ENCODE measurements at places on chromosomes 3 and 15.

GRCh38 chr15:88911766-88912118 lies 1.4 kb downstream of the MFGE8 start:
- no peak for DNase-seq

- DNase-seq, result no peak
Observed at GRCh38 chr3:128576290-128576689, 74.3 kb downstream of the RPN1 start.

GRCh38 chr15:91975241-91975978 lies 121.9 kb downstream of the SLCO3A1 start:
- DNase-seq, result no peak

DNA sequence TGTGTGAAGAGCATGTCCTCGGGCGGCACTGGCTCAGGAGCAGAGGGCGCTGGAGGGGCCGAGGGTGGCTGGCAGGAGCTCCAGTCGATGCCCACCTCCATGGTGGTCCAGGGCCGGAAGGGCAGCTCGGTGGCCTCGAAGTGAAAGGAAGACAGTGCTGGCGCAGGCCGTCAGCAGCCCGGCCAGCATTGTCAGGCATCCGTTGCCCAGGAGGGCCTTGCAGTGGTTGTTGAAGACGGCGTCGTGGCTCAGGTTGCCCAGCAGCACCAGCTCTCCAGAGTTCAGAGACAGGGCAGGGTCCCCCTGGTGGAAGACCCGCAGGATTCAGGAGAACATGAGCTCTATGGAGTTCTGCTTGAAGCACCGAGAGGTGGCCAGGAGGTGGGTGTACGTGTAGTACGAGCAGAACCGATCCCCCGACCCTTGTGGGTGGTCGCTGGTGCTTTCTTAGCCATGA lies 16.5 kb upstream of the SIAH2 start:
- DNase-seq, result no peak

DNA sequence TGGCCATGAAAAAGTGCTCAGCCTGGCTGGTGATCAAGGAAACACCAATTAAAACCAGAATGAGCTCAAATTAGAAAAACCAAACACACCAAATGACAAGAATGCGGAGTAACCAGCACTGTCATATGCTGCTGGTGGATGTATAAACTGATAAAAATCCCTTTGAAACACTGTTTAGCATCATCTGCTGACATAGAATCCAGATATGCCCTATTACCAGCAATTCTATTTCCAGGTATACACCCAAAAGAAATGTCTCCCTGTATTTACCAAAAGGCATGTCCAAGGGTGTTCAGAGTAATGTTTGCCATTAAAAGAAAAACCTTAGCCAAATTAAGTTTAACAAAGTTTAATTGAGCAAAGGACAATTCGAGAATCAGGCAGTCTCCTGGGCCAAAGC lies 138.6 kb downstream of the FMN1 start:
- DNase-seq, result no peak

- no peak for DNase-seq
Observed at GRCh38 chr3:72213296-72214065, 428.5 kb upstream of the PROK2 start.

DNA sequence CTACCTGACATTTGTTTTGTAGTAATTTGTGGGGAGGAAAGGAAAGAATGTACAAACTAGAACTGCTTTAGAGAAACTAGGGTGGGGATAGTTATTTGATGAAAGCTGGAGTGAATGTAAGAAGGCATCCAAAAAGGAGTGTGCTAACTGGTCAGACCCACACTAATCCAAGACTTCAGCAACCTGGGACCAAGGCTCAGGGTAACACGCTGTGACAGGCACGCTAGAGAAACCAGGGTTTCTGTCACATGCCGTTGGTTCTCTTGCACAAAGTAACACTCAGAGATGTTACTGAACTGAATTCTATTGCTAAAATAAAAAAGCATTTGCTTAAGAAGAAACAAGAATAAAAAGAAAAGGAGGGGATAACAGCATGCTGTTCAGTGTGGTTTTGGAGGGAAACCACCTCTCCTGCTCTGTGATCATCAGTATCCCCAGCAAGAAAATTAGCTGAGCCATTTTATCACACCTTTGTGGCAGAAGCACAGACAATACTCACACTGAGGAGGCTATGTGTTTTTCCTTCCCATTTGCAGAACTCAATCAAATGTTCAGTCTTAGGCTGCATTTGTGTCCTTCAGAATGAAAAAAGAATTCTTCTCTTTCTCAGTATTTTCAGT lies 2.8 kb upstream of the CCDC80 start:
- DNase-seq, result no peak

DNA sequence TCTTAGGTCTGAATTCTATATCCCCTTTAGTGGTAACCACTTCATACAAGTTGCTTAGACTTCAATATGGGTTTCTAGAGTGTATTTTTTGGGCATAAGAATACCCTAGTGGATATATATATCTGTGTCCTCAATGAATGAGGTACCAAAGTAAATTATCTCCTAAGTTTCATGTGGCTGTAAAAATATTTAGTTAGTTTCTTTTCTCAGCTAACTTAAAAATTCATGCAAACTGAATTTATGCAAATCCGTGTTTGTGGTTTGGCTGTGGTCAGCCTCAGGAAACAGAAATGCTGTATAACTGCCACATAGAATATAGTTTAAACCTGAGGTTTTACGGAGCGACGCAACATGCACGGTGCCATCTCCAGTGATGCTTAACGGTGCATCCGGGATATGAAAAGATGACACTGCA lies 80.3 kb downstream of the PEX5L start:
- no peak for DNase-seq

DNA sequence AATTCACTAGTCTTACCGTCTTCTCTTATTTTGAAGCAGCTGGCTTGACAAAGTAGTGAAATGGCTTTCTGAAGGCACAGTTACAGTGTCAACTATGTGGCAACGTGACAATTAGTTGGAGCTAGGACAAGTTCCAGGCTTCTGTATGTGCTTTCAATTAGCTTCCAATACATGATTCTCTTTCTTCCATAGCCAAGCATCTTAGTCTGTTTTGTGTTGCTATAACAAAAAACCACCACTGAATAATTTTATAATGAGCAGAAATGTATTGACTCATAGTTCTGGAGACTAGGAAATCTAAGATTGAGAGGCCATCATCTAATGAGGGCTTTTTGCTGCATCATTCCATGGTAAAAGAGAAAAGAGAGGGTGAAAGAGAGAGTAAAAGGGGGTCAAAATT lies 365.1 kb upstream of the PLSCR5 start:
- DNase-seq, result no peak

DNA sequence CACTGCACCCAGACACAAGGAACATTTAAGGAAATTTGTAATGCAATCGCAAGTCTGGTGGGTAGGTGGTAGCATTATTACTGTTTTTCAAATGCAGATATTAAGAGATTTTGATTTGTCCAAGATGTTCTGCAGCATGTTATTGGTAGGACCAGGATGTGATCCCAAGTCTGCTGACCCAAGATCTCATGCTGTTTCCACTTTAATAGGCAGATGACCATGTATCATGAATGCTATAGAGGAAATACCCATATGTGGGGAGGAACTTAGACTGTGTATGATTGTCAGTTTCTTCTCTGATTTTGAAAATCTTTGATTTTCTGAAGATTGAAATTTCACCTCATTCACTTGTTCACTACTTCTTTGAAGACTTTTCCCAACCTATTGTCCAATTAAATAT lies 28.7 kb downstream of the ATP6V1A start:
- DNase-seq, result no peak

- DNase-seq, result no peak
Observed at GRCh38 chr15:87197981-87198380, 1058.6 kb downstream of the NTRK3 start.

GRCh38 chr3:149618151-149619123 lies 39.4 kb downstream of the WWTR1 start:
- DNase-seq, result no peak

GRCh38 chr3:64925575-64925974 lies 237.8 kb upstream of the ADAMTS9 start:
- DNase-seq, result no peak

- DNase-seq, result no peak
Observed at GRCh38 chr15:83816124-83816883, 162.4 kb downstream of the ADAMTSL3 start.

DNA sequence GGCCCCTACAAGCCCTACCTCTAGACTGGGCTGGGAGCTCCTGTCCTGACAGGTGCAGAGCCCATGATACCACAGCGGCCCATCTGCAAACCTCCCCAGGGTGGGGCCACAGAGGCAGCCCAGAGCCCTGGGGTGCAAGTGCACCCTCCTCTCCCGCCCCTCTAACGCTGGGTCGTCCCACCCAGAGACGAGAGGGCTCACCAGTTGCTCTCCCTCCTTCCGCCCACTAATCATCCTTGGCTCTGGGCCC lies 742 bp downstream of the TNK2 start:
- no peak for DNase-seq

DNA sequence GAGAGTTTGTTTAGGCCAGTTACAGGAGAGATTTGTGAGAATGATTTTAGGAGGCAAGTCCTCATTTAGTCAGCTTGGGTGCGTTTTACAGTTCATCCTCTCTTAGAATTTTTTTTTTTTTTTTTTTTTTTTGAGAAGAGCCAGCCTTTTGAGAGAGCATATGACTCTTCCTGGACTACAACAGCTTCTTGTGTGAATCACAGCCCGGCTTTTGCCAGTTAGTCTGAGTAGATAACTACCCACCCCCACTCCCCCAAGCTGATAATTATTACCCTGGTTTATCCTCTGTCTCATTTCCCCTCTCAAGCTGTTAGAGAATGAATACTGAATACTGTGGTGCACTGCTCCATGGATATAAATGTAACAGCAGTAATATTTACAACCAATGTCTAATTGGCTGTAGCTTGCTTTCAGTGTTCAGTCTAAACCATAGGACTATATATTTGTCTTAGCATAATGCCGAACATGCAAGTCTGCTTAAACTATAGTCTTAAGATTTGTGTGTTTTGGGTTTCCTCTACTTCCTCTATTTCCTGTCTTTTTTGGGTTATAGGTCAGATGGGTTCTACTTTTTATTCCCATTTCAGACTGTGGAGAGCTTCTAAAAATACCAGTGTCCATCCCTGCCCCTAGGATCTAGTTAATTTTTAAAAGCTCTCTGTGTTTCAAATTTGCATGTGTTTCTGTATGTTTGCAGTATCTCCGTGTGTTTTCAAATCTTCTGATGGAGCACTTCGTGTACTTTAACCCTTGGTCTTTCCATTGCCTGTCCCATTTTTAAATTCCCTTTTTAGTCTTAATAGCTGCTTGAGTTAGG lies 8.0 kb downstream of the CHD2 start:
- no peak for DNase-seq

- DNase-seq, result no peak
Observed at GRCh38 chr3:54283470-54283869, 161.1 kb downstream of the CACNA2D3 start.

- DNase-seq, result no peak
Observed at GRCh38 chr15:63381301-63382204, at the start of gene CA12. TSS of gene CA12 (minus strand) at chr15:63381846. CDS start at chr15:63381720, 126 bp downstream.

- DNase-seq, result no peak
Observed at GRCh38 chr3:37144806-37145205, 29.6 kb downstream of the LRRFIP2 start.

- DNase-seq, result no peak
Observed at GRCh38 chr3:71692139-71692538, 33.1 kb downstream of the EIF4E3 start.

DNA sequence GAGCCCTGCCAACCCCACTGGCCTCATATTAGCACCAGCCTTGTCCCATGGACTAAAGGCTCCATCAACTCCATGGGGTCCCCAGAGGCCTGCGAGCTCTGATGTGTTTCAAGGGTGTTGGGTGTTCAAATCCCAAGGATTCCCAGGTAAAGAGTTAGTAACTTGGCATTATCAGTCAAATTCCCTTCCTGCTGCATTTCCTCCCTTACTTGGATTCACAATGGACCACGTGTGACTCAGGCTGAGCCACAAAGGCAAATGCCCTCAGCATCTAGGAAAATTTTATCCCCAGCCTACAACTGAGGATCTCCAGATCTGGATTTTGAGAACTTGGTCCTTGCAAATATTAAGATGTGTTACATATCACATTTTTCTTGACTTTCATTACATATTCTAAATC lies 58.8 kb downstream of the GADL1 start:
- no peak for DNase-seq

GRCh38 chr3:83934192-83935021 lies 1024.4 kb upstream of the CADM2 start:
- DNase-seq, result no peak

DNA sequence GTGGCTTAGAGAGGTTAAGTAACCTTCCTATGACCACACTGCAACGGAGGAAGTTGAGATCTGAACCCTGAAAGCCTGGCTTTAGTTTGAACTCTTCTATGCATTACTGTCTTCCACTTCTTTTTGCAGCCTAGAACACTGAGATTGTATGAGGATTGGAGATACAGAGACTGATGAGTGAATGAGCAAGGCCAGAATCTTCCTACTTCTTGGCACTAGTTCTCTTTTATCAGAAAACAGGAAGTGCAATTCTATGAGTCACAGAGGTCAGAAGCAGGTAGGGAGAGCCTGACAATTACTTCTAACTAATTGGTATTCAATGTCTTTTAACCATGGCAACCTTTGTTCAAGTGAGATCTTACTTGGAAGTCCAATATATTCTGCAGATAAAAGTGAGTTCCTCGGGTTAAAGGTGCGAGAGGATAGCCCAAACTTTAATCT lies 219.0 kb downstream of the SHQ1 start:
- no peak for DNase-seq

GRCh38 chr15:74422265-74422651 lies 11.5 kb downstream of the SEMA7A start:
- no peak for DNase-seq

DNA sequence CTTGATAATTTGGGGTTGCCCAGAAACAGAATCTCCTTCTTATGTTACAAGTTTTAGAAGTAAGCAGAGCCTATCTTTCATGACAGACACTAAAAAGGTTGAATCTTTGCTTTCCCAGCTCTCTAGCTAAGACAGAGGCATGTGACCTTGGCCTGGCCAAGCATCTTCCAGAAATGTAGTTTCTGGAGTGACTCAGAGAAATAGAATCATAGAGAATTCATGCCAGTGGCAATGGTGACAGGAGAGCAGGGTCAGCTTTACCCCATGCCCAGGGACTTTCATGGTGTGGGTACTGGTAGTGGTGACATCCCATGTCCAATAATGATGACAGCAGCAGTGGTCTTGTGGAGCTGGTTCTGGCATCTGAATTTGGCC lies 4.0 kb upstream of the PARP6 start:
- DNase-seq, result no peak

DNA sequence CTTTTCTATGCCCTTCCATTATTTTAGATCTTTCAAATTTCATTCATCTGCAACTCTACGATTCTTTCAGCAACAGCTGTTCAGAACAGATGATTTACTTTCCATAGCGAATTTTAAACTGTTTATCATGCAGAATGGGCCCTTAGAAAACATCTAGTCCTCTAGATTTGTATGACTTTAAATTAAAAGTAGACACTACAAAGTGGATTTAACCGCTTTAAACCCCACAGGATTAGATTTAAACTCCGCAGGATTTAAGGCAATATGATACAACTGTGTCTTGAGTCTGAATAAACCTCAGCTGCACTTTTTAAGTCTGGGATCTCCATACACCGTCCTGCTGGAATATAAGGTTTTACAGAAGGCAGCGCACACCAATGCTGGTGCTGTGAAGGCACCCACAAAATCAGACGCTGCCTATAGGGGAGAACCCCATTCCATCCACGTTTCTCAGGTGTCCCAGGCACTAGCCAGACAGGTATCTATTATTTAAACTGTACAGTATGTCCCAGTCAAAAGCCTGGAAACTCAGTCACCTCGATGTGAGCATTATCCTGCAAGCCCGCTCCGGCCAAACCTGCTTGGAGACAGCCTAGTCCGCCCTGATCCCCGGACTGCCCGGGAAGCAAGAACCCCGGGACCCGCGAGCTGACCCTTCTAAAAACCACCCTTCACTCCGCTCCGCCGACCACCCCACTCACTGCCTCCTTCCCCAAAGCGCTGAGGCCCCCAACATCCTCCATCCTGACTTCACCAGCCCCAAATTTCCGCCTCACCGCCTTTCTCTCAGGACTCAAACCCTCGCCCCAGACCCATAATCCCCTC lies 768 bp downstream of the ANO10 start:
- DNase-seq, result no peak
